ENCODE measurements at places on chromosomes 12 and 14. TPM values are rescaled to one million over a fixed set of nuclear protein-coding genes. Genes with fewer than 3 reads are reported as not detected.

Gene PLEKHG7
- total RNA-seq, result not detected

- DNase-seq, result no peak
These were observed 506 bp upstream of the NAP1L1 start for GRCh38 chr12:76084863-76085519.

DNA sequence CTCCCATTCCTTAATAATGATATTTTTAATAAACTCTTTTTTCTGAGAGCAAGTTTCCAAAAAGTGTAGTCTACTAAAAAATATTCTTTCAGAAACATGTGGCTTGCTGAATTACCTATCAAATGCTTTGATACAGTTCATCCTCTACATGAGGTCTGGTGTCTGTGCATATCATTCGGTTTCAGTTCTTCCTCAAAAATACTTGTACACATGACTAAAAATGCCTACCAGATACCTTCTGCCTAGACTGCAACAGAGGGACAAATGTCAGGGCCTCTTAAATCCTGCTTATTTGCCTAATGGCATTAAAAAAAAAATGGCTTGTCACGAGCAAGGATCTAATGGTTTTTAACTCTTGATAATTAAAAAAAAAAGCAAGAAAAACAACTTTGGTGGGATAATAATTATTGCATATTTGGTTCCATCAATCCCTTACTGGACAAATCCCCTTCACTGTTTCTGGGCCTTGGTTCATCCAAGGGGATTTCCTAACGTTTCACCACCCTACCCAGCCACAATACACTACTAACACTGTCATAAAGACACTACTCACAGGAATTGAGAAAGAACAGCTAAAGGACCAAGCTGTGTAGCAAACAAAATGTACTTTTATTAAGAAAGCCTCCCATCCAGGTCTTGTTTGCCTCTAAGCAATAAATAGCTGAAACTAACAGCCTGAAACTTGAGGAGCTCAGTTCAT, 45.7 kb downstream of the PARP11 start:
- DNase-seq, result no peak

Gene NPFF
- total RNA-seq, result not detected

DNA sequence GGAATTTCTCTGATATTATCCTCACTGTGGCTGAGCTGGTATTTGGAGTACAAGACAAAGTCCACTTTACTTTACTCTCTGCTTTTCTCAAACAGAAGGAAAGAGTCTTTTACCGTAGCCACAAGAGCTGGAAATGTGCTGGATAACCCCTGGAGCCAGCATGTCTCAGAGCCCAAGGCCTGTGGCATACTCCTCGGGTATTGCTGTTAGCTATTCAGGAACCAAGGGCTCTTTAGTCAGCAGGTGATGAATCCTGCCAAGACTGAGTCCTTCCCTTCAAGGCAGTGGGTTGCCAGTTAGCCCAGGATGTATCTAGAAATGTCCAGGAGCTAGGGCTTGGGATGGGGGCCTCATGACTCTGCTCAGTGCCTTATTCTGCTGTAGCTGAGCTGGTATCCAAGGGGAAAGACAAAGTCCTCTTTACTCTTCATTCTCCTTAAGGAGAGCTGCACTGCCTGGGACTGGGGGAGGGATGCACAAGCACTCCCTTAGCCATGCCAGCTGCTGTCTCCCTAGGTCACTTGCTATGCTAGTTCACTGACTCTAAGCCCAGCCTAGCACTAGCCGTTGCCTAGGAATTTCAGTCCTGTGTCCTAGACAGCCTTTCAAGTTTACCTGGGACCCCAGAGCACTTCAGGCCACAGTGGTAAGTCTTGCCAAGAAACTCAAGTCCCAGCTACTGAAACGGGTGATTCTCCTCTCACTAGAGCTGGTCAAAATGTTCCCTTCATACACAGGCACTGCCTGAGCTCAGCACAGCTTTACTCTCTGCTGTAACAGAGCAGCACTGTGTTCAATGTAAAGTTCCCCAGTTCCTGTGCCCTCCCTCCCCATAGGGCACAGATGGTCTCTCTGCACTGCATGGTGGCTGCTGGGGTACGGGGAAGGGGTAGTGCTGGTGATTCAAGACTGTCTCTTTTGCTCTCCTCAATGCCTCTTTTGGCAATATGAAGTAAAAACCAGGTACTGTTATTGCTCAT, 136.4 kb downstream of the SLC35F4 start:
- DNase-seq, result no peak

DNA sequence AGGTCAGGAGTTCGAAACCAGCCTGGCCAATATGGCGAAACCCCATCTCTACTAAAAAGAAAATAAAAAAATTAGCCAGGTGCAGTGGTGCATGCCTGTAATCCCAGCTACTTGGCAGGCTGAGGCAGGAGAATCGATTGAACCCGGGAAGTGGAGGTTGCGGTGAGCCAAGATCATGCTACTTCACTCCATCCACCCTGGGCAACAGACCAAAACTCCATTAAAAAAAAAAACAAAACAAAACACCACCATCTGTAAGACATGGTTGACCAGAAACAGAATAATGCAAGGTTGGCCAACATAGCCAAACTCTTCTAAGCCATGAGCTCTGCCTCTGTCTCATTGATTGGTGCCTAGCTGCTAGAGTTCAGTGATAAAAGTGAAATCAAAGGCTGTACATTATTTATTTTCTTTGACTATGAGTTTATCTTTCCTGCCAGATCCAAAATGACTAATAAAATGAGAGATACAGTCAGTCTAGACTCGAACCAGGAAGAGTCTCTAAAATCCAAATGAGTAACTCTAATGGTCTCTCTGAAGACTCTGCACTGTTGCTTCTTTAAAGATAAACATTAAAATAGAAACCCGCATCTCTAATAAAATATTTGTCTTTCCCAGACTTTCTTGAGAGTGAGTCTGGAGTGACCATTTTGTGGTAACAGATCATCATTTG, 404.7 kb downstream of the DAD1 start:
- no peak for DNase-seq

DNA sequence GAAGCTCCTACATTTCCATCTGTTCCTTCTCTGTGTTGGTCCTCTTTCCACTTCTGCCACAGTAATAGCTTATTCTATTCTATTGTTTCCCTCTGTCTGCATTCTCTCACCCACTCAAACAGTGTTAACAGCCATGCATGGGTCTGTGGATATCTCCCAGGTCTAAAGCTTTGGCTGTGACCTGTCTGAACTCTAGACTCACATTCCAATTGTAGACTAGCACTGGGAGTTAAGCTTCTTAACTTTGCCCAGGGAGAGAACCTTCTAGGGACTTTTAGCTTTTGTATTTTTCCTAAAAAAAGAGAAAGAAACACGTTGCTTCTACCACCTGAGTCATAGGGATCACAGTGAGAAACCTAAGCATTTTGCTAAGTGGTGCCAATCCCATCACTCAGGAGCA, 36.7 kb downstream of the PTPRR start:
- DNase-seq, result no peak

DNA sequence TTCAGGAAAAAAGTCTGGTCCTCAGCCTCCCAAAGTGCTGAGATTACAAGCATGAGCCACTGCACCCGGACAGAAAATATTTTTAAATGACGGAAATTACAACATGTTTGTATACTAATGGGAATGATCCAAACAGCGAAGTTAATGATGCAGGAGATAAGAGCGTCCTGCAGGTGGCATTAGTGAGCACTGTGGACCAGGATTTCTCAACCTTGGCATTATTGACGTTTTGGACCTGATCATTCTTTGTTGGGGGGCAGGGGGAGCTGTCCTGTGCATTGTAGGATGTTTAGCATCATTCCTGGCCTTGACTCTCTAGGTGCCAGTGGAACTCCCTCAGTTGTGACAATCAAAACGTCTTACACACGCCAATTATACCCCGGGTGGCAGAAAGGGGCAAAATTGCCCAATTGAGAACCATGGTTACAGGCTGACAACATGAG, 34.1 kb downstream of the SCFD1 start:
- no peak for DNase-seq

DNA sequence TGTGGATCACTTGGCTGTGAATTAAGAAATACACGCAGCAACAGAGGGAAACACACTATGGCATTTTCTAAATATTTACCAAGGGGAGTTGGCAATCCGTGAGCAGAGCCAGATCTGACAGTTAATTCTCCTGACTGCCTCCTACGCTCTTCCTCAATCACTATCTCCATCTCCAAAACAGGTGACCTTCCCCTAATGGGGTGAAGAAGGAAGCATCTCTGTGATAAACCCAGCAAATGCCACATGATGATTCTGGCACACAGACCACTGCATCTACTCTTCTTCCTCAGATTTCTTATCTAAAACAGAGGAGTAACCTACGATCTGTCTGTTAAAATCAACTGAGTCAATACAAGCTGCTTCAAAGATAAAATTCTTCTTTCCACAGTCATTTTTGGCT, 4.4 kb downstream of the SPTB start:
- no peak for DNase-seq

GRCh38 chr14:29817767-29818405, 109.8 kb downstream of the PRKD1 start:
- DNase-seq, result no peak
